ENCODE measurements at places on chromosomes 7 and 10.
A peak's percentile ranks its signal among the peaks of the same experiment; 100 is the strongest.

- DNase-seq, result no peak
These were observed 166.6 kb downstream of the VTI1A start for GRCh38 chr10:112613620-112614019.

- DNase-seq, result no peak
These were observed 991 bp downstream of the ANKRD61 start for GRCh38 chr7:6032167-6032566.

GRCh38 chr7:154879629-154880028, 123.3 kb downstream of the PAXIP1 start:
- no peak for DNase-seq

- no peak for DNase-seq
These were observed 122.9 kb upstream of the MYO3A start for GRCh38 chr10:25811052-25811685.

DNA sequence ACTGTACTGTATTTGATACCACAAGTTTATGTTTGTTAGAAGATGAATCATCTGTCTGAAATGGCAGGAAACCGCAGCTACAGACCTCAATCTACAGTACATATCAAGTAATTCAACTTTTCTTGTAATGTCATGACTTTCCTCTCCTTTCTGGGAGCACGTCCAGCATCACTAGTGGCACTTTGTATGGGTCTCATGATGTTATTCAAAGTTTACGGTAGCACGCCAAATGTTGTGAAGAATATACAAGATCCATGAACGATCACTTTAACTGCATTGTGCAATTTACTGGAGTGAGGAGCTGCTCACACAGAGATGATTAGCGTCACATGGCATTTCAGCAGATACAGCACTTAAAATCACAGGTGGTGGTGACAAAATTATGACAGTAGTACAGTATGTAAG, 257.8 kb upstream of the GNAI1 start:
- no peak for DNase-seq

GRCh38 chr10:116470768-116471415, 43.2 kb downstream of the PNLIPRP3 start:
- DNase-seq, result no peak

GRCh38 chr7:7653593-7654187, 13.1 kb downstream of the UMAD1 start:
- peak; percentile 41 for DNase-seq

GRCh38 chr10:60816628-60817397, 38.5 kb downstream of the CDK1 start:
- DNase-seq, result peak; percentile 59

GRCh38 chr10:22623633-22624253, 90.6 kb downstream of the PIP4K2A start:
- no peak for DNase-seq

DNA sequence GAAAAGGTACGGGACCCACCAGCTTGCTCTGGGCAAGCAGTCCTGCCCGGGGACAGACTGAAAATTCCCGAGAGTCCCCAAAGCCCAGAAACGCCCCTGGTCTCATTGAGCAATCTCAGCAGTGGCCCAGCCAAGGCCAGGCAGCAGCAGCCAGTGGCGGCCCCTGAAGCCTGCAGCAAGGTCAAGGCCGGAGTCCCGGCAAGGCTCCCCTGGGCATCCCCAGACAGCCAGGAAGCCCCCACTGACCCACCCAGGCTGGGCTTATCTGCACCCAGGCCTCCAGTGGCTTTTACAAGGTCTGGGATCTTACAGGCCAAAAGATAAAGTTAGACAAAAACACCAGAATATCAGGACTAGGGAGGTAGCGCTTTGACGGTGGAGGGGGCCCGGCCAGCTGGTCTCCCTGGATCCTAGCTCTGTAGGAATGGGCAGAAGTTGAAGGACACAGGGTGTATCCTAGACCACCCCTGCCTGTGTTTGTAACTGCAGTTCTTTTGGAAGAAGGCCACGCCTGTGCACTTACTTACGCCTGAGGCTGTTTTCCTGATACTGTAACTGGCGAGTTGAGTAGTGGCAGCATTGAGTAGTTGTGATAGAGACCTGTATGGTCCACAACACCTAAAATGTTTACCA, 130.5 kb upstream of the NPS start:
- DNase-seq, result no peak

DNA sequence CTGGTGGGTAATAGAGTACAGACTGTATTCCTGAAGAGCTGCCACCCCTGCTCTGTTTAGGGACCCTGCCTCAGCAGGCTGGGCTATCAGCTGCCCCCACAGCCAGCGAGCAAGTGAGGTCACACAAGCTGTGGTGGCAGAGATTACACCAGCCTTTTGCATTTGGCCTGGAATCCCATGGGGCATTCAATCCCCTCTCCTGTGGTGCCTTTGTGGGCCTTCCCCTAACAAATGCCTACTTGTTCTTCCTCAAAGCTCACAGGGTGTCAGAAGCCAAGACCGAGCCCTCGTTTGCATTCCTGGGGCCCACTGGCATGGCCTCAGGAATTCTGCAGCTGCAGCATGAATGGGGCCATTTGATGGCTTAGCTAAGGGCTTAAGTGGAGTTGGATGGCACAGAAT, 212.7 kb upstream of the PHYHIPL start:
- no peak for DNase-seq

GRCh38 chr7:26278770-26279169, 12.9 kb upstream of the SNX10 start:
- peak; percentile 47 for DNase-seq

- DNase-seq, result no peak
These were observed 445 bp upstream of the ATRNL1 start for GRCh38 chr10:115092555-115093285.

DNA sequence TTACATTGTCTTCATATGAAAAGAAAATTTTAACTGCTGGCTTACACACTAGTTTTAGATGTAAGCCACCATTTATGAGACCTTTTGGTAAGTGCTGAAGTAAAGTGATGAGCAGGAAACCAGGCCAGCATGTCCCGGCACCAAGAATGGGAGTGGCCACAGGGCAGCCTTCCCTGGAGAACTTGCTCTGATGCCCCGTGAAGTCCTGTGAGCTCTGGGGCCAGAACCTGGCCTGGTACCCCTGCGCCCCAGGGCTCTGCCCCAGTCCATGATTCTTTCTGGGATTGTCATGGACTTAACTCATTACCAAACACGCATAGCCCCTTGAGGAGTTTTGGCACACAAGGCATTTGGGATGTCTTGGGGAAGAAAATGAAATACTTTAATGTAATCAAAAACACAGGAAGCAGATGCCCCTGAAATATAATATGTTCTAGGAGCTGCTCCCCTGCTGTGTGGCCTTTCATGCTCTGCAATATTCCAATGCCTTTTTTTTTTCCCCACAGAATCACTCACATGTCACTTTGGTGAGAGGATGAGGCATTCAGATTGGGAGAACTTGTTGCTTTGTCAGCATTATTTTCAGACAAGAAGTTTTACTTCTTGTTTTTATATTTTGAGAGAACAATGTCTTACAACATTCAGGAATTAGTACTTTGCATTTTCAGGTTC, 53.1 kb upstream of the CXCL12 start:
- no peak for DNase-seq

- DNase-seq, result no peak
These were observed 237.9 kb downstream of the NEBL start for GRCh38 chr10:20659225-20659624.

GRCh38 chr7:6212008-6212407, 60.4 kb downstream of the CYTH3 start:
- DNase-seq, result no peak

DNA sequence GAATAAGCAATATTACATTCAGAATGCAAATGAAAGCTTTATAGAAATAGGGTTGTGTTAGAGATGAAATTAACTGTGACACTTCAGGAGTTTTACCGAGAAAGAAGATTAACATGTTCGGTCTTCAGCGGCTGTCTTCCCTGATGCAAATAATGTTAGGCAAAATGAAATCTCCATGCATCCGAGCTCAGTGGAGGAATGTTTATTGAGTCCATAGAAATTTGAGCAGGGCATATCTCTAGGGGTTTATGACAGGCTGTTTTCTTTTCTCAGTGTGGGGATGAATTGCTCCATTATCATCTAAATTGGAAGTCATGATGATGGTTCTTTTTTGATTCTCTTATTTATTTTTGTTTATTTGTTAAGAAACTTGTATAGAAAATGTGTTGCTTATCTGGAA, 31.7 kb downstream of the DYNC1I1 start:
- DNase-seq, result no peak

GRCh38 chr10:131653140-131653539, 247.7 kb upstream of the PPP2R2D start:
- no peak for DNase-seq

GRCh38 chr10:1635340-1635739, 102.0 kb downstream of the ADARB2 start:
- DNase-seq, result no peak
